Stimulated activated CD4-positive, alpha-beta T cell treated with anti-CD3 and anti-CD28 coated beads, TNF-alpha, amount 100 ng/mL, for 48 hours (primary cell): ENCODE measurements at places on chromosomes 3 and 15.

GRCh38 chr3:152269056-152269830 lies 514 bp downstream of the MBNL1 start:
- no peak for DNase-seq

DNA sequence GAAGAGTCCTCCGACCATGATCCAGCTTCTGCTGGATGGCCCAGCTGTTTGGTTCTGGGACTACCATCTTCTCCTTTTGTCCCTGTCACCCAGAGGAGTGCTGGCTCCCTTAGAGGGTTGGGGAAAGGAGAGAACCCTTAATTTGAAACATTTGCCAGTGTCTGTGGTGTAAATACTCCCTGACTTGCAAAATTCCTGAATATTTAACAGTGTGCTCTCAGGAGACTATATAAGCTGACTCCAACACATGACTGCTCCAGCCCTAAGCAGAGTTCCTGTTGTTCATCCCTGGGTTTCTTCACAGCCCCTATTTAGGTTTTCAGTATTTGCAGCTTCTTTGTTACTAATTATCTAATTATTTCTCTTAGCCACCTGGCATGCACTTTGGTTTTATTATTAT lies 133.1 kb downstream of the CPNE4 start:
- DNase-seq, result no peak

- DNase-seq, result no peak
Observed at GRCh38 chr15:63072023-63072650, 29.6 kb downstream of the TPM1 start.

DNA sequence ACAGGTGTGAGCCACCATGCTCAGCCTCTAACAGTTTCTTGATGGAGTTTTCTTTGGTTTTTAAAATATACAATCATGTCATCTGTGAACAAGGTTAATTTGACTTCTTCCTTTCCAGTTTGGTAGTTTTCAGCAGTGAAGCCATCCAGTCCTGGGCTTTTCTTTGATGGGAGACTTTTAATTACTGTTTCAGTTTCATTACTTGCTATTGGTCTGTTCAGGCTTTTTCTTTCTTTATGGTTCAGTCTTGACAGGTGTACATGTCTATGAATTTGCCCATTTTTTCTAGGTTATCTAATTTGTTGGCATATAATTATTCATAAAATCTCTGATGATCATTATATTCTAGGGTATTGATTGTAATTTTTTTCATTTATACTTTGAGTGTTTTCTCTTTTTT lies 36.8 kb downstream of the PFN2 start:
- no peak for DNase-seq

GRCh38 chr3:36248374-36248773 lies 131.9 kb upstream of the STAC start:
- DNase-seq, result no peak

DNA sequence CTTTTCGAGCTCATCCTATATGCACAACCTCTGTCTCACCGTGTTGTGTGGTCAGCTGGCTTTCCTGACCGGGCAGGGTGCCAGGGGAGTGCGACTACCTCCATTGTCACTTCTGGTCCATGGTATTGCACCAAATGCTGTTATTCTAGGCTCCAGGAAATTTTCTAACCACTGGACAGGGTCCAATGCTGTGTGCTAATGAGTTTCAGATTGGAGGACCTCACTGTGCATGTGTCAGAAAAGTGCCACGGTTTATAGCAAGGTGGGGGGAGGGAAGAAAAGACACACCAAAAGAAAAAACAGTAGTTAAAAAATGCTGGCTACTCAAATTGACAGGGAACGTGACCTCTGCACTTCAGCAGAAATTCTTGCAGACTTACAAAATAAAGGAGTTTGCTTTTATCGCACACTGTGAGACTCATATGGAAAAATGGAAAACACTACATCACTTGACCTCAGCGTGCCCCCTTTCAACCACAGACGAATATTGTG lies 480.1 kb downstream of the FOXP1 start:
- no peak for DNase-seq

DNA sequence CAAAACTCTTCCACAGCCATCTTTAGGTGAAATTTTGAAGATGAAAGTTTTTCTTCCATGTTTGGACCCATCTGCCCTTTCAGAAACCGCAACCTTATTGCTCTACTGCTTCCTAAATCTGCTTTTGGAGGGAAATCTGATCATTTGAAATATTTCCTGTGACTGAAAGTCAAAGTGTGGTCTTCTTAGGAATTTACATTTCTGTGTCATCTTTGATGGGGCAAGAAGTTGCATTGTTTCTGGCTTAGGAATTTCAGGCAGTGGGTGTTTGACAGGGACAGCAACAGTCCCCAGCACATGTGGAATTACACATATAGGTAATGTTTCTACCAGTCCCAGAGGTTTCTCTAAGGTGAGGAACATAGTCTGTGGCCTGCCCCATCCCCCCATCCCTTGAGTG lies 5.3 kb upstream of the TYRO3 start:
- DNase-seq, result no peak
